ENCODE measurements at places on chromosomes 3 and 15.

DNA sequence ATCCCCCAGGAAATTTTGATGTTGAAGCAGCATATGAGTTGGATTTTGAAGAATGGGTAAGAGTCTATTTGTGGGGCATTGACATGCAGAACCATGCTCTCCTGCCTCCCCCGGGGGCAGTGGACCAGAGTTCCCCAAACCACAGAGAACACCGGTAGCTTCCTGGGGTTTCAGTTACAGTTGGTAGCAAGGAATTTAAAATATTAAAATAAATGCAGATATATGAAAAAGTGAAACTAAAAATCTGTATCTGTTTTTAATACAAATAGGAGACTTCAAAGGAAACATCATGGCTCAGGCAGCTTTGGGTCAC, 37.4 kb downstream of the SLC9A9 start:
- no peak for DNase-seq

DNA sequence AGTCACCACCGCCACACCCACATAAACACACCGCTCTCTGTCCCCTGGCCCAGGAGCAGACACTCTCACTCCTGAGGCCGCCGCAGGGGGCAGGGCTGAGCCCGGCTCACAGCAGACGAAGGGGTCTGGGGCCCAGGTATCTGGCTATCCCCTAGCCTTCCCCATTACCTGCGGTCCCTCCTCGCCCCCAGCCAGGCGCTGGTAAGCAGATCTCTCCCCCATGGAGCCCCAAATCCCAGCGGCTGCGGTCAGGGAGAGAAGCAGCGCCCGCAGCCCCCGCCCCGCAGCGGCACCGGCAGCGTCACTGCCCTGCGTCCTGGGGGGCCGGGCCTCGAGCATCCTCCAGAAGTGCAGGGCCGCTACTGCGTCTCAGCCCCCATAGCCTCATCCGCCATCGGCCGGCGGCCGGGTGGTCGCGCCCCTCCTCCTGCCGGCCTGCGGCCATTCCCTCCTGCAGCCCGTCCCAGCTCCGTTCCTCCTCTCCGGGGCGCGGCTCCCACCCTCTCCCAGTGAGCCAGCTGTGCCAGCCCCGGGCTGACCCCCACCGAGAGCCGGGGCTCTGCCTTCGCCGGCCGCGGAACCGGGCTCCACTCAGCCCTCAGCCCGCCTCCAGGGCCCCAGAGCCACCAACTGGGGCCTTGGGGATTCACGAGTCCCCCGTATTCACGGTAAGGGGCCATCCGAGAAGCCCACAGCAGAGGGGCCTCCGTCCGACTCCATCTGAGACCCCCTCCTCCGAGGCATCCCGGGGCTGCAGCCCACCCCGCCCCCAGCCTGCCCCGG, 13.1 kb downstream of the TNK2 start:
- DNase-seq, result peak; percentile 72

DNA sequence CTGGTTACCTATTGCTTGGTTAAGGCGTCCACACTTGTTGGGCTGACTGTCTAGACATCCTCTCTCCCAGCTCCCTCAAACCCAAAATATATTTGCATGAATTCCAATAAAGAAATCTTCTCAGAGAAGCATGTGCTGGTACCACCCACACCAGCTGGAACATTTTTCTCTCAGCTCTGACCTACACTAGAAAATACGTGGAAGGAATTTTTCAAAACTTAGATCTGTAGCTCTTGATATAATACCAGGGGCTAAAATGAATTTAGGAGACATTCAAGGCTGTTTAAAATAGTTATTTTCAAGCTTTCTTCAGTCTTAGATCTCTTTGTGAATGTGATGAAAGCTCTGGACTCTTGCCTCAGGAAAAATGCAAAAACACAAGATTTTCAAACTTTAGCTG, 590.4 kb downstream of the PDCD6IP start:
- DNase-seq, result no peak

DNA sequence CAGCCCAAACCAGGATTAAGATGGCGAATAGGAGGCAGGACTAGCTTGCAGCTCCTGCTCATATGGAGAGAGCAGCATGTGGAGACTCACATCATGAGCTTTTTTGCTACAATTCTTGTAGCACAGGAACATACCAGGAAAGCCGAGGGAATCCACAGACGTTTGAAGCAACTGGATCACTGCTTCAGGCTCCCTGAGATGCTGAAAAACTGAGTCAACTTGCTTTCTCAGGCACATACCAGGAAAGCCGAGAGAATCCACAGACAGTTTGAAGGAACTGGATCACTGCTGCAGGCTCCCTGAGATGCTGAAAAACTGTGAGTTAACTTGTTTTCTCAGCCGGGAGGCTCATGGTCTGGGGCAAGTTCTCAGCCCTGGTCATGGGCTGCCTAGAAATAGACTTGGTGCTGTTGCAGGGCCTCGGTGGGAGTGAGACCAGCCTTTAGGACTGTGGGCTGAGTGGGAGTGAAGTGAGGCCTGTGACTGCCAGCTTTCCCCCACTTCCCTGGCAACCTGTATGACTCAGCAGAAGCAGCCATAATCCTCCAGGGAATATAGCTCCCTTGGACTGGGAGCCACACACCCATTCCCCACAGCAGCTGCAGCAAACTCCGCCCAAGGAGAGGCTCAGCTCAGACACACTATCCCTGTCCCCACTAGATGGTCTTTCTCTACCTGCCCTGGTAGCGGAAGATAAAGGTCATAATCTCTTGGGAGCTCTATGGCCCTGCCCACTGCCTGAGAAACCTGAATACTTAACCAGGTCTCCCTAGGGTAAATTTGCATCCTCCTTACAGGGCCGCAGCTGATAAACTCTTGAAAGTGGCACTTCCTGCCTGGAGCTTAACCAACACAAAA, 51.9 kb upstream of the PFN2 start:
- peak; percentile 51 for DNase-seq

DNA sequence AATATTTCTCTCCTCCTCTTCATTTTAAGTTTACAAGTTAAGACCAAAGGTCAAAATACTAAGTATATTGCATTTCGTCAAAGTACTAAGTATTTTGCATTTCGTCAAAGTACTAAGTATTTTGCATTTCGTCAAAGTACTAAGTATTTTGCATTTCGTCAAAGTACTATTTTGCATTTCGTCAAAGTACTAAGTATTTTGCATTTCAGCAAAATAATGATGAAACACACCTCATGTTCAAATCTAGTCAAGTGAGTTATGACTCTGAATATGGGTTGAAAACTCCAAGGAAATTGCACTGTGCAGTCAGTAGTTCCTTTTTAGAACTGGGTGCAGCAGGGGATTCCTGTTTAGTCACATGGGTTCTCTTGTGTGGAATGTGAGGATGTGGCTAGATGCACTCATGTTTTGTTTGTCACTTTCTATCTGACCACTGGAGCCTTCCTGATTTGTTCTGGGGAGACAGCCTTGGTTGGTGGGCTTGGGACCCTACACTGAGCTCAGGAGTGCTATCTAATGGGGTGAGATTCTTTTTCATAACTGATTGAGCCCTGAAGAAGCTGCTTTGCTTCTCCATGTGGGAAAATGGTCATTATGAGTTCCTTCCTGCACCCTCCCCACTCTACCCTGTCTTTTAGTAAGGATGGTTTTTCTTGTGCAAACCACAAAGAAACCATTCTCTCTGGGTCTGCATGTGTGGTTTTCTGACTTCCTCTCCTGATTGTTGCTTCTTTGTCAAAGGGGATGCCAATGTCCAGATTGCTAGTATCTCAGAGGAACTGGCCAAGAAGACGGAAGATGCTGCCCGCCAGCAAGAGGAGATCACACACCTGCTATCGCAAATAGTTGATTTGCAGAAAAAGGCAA, 73.4 kb downstream of the CCK start:
- DNase-seq, result peak; percentile 76

- no peak for DNase-seq
Measured at GRCh38 chr15:28725556-28725955, 13.3 kb upstream of the GOLGA8M start.

- DNase-seq, result no peak
Measured at GRCh38 chr15:101004986-101005747, 86.0 kb downstream of the LRRK1 start.

DNA sequence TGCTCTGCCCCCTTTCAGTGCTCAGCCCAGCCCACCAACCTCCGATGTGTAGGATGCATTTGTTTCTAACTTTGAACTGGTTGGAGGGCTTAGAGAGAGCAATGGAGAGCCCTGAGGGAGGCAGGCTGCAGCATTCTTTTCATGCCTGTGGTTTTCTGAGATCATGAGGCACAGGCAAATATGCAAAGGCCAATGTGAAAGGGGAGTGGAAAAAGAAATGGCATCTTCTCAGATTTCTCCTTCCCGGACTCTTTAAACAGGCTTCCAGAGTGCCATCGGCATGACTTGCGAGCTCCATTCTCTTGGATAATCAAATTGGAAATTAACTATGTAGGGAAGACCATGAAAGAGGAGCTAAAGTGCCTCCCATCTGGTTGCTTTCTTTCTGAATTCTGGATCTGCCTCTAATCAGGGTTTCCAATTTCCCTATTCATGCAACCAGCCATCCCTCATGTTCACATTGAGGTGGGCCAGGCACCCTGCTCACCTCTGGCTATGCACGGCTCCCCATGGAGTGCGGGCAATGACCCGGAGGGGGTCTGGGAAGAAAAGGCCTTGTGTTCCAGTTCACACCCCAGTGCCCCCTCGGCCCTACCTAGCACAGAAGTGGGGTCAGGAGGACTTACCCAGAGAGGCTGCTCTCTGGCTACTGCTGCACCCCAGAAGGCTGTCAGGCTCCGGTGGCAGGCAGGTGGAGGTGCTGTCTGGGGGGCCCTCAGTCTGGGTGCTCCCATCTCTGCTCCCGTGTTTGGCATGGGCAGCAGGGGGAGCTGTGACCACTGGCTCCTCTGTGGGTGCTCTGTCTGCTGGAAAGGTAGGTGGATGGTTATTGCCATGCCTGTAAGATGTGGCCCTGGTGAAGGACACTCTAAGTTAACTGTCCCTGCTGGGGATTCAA, 16.1 kb downstream of the AMOTL2 start:
- peak; percentile 28 for DNase-seq

GRCh38 chr3:177595530-177596188, 398.4 kb upstream of the TBL1XR1 start:
- DNase-seq, result no peak

DNA sequence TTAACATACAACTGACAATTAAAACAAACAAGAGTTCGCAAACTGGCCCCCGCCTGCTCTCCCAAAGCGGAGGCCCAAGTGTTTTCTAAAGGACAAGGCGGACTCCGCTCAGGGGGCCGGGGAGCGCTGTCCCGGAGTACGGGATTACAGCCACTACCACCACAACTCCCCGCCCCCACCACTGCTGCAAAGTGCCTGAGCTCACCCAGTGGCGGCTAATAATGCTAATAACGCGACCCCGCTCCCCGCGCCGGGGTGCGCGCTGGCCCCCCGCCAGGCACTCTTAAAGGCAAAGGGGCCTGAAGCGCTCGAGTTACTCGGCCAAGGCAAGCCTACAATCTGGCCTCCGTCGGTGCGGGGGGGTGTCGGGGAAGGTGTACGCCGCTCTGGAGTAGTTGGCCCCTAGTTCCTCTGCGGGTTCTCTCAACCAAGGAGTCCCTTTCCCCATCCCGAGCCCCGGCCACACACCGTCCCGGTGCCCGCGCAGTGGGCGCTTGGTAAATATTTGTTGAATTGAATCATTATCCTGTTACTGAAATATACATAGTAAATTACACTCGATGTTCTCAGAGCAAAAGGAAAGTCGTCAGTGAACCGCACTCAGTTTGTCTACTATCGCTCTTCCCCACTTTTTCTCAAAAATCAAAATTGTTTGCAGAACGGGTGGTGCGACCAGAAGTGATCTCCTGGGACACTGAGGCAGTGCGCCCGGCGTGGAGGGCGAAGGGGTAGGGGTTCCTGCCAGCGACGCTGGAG, 827 bp downstream of the WNT5A start:
- no peak for DNase-seq

- DNase-seq, result peak; percentile 20
Measured at GRCh38 chr15:32919749-32920414, 202.1 kb downstream of the GREM1 start.

GRCh38 chr3:125434582-125435011, 59.5 kb upstream of the ZNF148 start:
- DNase-seq, result no peak

- DNase-seq, result no peak
Measured at GRCh38 chr15:80395616-80396015, 8.6 kb upstream of the ARNT2 start.

DNA sequence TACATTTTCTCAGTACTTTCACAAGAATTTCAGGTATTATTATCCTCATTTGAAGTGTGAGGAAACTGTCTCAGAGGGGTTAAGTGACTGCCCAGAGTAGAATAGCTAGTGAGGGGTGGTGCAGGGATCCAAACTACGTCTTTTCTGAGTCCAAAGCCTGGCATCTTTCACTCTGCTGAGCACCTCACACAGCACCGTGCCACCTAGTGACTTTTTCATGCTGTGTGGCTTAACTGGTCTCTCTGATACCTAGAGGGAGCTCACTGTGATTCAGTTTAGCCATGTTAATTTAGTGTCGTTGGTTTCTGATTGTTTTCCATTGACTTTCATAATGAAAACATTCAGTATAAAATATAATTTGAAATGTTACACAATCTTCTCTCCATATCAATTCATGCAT, 91.4 kb upstream of the NLGN1 start:
- no peak for DNase-seq

GRCh38 chr3:119019767-119020518, 14.7 kb downstream of the IGSF11 start:
- DNase-seq, result no peak

- no peak for DNase-seq
Measured at GRCh38 chr3:108182339-108182738, 39.9 kb downstream of the IFT57 start.

DNA sequence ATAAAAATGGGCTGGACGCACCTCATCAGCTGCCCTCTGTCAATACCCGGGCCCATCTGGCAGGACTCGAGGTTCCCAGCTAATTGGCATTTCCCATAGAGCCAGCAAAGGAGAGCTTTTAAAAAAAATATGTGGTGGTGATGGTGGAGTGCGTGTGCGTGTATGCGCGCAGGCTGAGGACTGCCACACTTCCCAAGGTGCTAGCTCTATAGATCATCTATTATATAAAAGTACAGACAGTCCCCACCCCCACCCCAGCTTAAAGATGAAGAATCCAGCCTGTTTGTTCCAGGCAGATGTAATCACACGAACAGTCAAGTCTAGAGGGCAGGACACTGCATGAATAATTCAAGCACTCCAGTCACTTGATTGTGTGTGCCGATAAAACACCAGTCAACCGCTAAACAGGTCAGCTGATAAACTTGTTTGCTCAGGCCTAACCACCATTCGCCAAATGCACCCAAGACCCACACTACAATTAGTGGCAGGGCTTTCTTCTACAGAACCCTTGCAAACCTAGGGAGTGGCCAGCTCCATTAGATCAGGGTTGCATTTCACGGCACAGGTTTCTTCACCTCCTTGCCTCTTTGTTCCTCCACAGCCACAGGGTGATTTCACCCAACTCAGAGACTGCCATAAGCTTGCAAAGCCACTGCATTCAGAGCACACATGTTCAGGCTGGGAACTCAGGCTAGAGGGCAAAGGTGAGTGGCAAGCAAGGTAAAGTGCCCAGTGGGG, 5.8 kb downstream of the TLE3 start:
- DNase-seq, result no peak

DNA sequence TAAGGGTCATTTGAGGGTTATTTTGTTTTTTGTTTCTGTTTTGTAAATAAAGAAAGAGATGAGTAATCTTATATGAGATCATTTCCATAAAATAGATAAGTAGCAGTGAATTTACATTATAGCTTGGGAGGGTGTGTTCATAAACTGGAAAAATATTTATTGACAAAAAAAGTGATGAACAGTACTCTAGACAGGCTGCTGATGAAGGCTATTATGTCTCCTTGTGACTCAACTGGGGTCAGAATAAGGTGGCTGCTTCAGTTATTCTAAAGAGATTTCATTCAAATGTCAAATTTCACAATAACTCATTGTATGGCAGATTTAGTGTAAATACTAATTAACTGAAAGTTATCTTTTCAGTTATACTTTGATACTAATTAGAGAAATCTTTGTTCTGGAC, 251.1 kb upstream of the CMC1 start:
- DNase-seq, result no peak

- no peak for DNase-seq
Measured at GRCh38 chr3:137163241-137163871, 205.6 kb downstream of the IL20RB start.

Measured in NB4 (cell line).